ENCODE measurements at places on chromosomes 1 and 21. TPM values are rescaled to one million over a fixed set of nuclear protein-coding genes. Genes with fewer than 3 reads are reported as not detected.

The RAB42 gene
- 3.2 TPM for total RNA-seq

The RPL22 gene
- 95.9 TPM for total RNA-seq

The DHCR24 gene
- total RNA-seq: 57.9 TPM

The EPHA8 gene
- total RNA-seq: not detected

The BMP8A gene
- total RNA-seq: 0.47 TPM

The ZNF648 gene
- not detected for total RNA-seq

The SLFNL1 gene
- total RNA-seq: 0.35 TPM

The MPZL1 gene
- 78.5 TPM for total RNA-seq

The MANEAL gene
- total RNA-seq: 0.35 TPM

The ACAP3 gene
- 64.0 TPM for total RNA-seq

The SLC44A5 gene
- under 0.01 TPM for total RNA-seq

The RGSL1 gene
- not detected for total RNA-seq

The LIN28A gene
- 0.08 TPM for total RNA-seq

The CHI3L2 gene
- total RNA-seq: 4.4 TPM

The VSIG8 gene
- 0.08 TPM for total RNA-seq

The ROR1 gene
- 15.1 TPM for total RNA-seq

The PATJ gene
- total RNA-seq: 7.1 TPM

The TRNP1 gene
- total RNA-seq: 5.3 TPM

The RAP1GAP gene
- 0.23 TPM for total RNA-seq

The ATP1A2 gene
- total RNA-seq: 0.08 TPM

The ZRANB2 gene
- total RNA-seq: 15.3 TPM

The RHEX gene
- total RNA-seq: not detected

The OR10Z1 gene
- total RNA-seq: not detected

The FOXO6 gene
- not detected for total RNA-seq

The ACOT11 gene
- total RNA-seq: 2.5 TPM

The IQGAP3 gene
- total RNA-seq: 4.9 TPM

The SELENOF gene
- 125 TPM for total RNA-seq

The MR1 gene
- 16.3 TPM for total RNA-seq

All from smooth muscle cell of the coronary artery (primary cell).